Midbrain (tissue), 1 donor: ENCODE measurements at places on chromosomes 13 and 19.

GRCh38 chr19:3538258-3538929, 580 bp upstream of the TEKTIP1 start:
- DNase-seq = no peak

- DNase-seq = no peak
Observed at GRCh38 chr19:45553464-45553863, 31.1 kb downstream of the OPA3 start.

GRCh38 chr13:108681986-108682575, 52.7 kb downstream of the MYO16 start:
- no peak for DNase-seq

DNA sequence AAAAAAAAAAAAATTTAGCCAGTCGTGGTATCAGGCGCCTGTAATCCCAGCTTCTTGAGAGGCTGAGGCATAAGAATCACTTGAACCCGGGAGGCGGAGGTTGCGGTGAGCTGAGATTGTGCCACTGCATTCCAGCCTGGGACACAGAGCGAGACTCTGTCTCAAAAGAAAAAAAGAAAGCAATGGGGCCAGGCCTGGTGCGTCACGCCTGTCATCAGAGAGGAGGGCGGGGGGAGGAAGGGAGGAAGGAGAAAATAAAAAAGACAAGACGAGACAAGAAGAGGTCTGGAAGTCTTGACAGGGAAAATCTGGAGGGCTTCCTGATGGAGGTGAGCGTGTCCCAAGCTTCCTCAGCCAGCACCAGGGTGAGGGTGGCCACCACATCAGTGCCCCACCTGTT, 54.9 kb upstream of the PTPRS start:
- no peak for DNase-seq

- DNase-seq = no peak
Observed at GRCh38 chr13:42076309-42076713, 27.9 kb downstream of the DGKH start.

DNA sequence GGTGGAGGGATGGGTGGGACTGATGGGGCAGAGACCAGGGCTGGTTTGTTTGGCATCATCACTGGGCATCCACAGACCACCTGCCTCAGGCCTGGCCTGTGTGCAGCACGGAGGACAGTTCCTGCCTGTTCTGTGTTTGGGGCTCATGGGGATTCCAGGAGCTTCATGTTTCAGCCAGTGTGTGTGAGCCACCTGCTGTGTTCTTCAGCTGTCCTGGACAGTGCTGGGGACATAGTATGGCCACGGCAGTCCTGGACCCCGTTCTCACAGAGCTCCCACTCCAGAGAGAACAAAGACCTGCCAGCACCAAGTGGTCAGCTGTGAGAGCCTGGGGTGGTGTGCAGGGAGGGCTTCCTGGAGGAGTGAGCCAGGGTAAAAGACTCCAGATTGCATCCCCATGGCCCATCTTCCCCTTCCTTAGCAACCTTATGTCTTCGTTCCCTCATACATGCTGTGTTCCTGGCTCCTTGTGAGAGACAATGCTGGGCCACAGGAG, 2.0 kb upstream of the CCDC97 start:
- no peak for DNase-seq

GRCh38 chr13:46896341-46897137, at the start of gene HTR2A:
Gene HTR2A, minus strand, starts transcription at chr13:46897053. Its CDS starts 1,147 bp downstream, at chr13:46895906.
- DNase-seq = no peak

DNA sequence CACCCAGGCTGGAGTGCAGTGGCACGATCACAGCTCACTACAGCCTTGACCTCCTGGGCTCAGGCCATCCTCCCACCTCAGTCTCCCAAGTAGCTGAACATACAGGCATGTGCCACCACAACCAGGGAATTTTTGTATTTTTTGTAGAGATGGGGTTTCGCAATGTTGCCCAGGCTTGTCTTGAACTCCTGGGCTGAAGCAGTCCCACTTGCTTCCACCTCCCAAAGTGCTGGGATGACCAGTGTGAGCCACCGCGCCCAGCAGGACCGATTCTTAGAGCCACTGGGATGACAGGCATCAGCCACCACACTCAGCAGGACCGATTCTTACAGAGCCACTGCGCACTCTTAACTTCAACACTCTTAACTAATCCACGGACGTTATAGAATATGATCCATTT, 54.9 kb upstream of the RANBP3 start:
- DNase-seq = no peak

- no peak for DNase-seq
Observed at GRCh38 chr13:50712881-50713280, 130.6 kb downstream of the DLEU7 start.

GRCh38 chr19:1453525-1454364, 3.8 kb downstream of the APC2 start:
- peak; percentile 96 for DNase-seq

DNA sequence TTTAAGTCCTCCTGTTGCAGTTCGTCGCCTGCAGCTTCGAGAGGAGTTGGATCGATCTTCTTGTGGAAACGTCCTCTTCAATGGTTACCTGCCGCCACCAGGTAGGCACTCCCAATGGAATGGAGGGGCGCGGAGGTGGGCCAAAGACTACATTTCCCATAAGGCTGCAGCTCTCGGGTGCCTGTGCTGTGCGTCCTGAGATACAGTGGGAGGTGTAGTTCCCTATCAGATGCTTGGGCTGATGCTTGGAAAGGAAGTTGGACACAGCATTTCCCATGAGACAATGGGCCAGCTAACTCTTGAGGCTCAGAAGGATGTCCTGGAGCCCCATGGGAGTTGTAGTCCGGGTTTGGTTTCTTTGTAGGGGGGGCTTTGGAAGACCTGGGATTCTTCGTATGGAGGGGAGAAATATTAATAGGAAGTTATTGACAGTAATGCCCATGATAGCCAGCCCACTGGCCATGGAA, 1.8 kb downstream of the SHKBP1 start:
- no peak for DNase-seq

GRCh38 chr13:24232474-24232873, 72.0 kb downstream of the SPATA13 start:
- DNase-seq = no peak

DNA sequence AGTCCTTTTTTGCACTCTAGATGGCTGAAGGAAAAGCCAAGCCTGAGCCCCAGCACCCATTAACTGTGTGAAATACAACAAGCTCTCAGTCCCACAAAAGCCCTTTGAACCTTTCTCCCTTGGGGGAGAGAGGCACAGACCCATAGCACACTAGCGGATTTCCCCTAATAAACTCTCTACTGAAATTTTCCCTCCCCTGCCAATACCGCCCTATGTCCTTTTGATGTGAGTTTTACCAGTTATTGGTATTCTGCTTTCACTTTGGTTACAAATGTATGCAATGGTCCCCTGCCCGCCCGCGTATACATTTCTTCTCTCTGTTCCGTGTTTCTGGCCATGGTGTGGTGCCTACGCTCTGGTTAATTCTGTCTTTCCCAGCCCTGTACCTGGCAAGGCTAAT, 54.0 kb upstream of the MYO16 start:
- DNase-seq = no peak

GRCh38 chr19:54485851-54486250, 12.8 kb upstream of the CDC42EP5 start:
- no peak for DNase-seq

GRCh38 chr13:113509989-113510388, 19.5 kb upstream of the DCUN1D2 start:
- DNase-seq = no peak

GRCh38 chr13:113526466-113527220, 36.1 kb upstream of the DCUN1D2 start:
- no peak for DNase-seq

- DNase-seq = no peak
Observed at GRCh38 chr19:19062454-19063182, 1.2 kb upstream of the SLC25A42 start.

DNA sequence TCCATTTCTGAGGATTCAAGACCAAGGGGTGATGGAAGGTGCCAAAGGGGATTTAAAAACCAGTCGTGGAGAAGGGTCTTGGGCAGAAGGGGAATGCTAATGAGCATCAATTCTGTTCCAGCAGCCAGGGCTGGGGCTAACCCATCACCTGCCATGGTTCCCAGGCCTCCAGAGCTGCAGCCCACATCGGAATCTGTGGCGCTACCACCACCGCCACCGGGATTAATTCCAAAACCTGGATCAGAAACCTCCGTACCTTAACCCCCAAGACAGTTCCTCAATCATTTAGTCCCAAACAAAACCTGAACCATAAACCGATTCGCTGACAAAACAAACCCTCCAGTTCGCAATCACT, 583 bp downstream of the ZNF615 start:
- DNase-seq = peak; percentile 52

GRCh38 chr13:40801255-40802217, 12.1 kb downstream of the SLC25A15 start:
- no peak for DNase-seq

DNA sequence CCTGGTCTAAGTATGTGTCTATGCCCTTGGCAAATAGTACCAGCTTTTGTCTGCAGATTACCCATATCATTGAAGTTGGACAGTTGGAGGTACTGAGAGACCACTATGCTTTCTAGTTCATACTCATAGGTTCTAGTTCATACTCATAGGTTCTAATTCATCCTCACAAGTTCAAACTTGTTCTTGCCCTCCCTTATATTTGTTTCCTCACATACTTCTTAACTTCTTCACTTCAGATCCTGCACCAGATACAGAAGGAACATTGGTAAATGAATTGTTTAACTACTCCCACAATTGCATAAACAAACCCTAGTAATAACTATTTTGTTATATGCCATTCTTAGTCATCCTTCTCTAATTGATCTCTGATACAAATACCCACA, 172.2 kb downstream of the SLITRK1 start:
- DNase-seq = no peak

- DNase-seq = no peak
Observed at GRCh38 chr19:29531458-29532025, 5.7 kb downstream of the VSTM2B start.

- DNase-seq = no peak
Observed at GRCh38 chr13:20363603-20364002, 131.5 kb upstream of the GJB6 start.

- no peak for DNase-seq
Observed at GRCh38 chr13:112894673-112895481, 74.1 kb upstream of the MCF2L start.

GRCh38 chr19:31438401-31439269, 89.4 kb upstream of the TSHZ3 start:
- DNase-seq = no peak

GRCh38 chr19:798415-799075, 1.3 kb downstream of the PTBP1 start:
- no peak for DNase-seq

- DNase-seq = peak; percentile 17
Observed at GRCh38 chr19:10730932-10731331, 13.1 kb downstream of the DNM2 start.

- no peak for DNase-seq
Observed at GRCh38 chr13:92842145-92842544, 384.5 kb upstream of the GPC6 start.

DNA sequence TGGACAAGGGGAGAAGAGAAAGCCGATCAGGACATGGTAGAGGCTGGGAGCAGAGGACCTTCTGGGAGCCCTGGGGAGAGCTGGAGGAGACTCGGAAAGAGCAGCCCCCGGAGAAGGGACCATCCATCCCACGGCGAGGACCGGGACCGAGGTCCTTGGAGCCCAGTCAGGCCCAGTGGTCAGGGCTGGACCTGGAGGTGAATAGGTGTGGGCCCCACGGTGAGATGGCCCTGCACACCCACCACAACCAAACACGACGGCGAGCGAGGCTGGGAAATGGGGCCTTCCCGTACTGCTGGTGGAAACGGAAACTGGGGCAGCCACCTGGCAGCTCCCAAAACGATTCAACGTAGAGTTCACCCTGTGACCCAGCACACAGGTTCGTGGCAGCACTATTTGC, 3.7 kb upstream of the NTN5 start:
- no peak for DNase-seq

- DNase-seq = no peak
Observed at GRCh38 chr13:102028868-102029267, 373.0 kb downstream of the FGF14 start.

GRCh38 chr13:73671011-73671410, 463.2 kb downstream of the KLF12 start:
- DNase-seq = no peak

DNA sequence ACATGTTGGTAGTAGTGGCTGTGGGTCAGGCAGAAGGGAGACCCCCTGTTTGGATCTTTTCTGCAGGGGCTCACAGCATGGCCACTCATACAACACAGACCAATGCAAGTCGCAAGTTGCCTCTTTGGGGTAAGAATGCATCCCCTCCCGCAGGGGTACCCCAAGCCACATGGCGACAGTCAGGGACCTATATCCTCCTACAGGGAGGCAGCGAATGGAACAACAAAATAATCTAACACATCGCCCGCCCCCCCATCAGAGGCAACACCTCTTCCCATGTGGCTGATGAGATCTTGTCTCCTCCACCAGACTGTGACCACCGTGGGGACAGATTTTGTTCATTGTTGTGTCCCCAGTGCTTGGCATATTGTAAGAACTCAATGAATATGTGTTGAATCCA, 40.7 kb upstream of the PNMA8B start:
- no peak for DNase-seq

DNA sequence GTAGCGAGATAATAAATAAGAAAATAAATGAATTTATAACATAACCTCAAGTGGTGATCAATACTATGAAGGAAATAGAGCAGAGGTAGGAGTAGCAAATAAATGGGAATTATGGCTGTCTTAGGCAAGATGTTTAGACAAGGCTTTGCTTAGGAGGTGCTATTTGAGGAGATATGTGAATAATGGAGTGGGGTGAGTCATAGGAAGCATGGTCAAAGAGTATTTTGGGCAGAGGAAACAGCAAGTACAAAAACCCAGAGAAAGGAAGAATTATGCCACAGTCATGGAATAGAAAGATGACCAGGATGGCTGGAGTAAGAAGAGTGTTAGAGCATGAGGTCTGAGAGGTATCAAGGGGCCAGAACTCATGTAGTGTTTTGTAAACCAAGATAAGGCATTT, 33.6 kb upstream of the LPAR6 start:
- no peak for DNase-seq

GRCh38 chr19:13665125-13665905, 99.0 kb upstream of the MRI1 start:
- DNase-seq = no peak

DNA sequence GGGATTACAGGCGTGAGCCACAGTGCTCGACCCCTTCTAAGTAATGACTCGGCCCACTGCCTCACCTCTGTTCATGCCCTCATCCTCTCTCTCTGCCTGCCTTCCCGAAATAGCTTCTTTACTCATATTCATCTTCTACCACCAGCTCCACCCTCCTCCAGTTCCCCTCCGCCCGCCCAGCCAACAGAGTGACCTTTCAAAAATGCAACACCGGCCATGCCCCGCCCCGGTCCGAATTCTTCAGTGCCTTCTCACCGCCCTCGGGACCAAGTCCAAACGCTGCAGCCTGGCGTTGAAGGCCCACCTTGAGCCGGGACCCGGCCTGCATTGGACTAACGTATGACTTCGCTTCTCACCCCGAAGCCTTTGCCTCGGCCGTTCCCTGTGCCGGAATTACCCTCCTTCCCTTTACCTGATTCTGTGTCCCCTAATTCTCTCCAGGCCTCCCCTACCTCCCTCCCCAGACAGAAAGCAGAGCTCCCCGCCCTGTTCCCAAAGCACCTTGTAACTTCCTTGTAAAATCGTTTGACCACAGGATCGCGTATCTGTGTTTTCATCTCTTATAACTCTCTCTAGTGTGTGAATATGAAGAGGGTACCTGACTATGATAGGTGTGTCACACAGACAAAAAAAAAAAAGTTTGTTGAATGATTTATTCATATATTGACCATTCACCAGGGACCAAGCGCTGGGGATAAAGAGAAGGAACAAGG, 8.1 kb upstream of the MUC16 start:
- DNase-seq = no peak
